ENCODE measurements at places on chromosomes 4 and X.

DNA sequence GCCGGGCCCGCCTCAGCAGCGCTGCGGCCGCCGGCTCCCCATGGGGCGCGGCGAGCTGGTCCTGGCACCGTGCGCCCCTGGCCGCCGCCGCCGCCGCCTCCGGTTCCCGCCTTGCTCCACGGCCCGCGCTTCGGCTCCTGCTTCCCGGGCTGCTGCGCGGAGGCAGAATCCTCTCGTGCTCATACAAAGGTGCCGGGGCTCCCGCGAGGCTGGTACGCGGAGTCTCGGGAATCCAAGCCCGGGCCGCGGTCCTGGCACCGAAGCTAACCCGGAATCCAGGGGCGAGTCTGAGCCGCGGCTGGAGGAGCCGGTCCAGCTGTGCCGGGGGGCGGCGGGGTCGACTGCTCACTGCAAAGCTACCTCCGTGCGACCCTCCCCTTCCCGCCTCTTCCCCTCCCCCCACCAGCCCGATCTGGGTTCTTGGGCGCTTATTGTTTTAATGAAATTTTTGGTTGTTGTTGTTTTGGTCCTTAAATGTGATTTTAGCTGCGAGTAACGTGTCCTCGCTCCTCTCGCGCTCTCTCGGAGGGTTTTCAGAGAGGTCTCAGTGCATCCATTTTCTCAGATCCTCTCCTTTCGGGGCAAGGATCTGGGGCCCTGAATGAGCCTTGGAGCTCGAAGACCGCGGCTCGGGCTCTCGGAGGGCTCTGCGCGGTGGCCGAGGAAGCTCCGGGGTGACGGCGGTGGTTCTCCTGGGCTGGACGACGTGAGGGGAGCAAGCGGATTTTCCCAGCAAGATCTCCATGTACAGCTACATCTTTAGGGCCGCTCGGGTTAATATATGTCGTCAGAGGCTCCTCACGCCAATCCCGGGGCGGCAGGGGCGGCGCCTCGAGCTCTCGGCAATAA lies at the start of gene HAND2:
Gene HAND2, minus strand, starts transcription at position 753 of the 849 bp plus-strand sequence. CDS start 940 bp downstream, outside the sequence.
- DNase-seq: peak; percentile 31

- no peak for DNase-seq
Observed at GRCh38 chr4:123444290-123444731, 47.7 kb downstream of the SPRY1 start.

DNA sequence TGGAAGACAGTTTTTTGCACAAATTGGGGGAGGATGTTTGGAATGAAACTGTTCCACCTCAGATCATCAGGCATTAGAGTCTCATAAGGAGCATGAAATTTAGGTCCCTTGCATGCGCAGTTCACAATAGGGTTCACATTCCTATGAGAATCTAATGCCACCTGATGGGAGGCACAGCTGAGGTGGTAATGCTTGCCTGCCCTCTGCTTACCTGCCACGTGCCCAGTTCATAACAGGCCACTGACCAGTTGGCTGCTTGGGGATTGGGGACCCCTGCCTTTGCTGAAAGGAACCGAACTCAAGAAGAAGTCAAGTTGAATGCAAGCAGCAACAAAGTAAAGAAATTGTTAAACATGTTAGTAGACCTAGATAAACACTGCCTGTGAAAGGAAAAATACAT lies 4.6 kb upstream of the HSPA4L start:
- no peak for DNase-seq

- DNase-seq: no peak
Observed at GRCh38 chrX:111719426-111720210, 38.6 kb downstream of the ALG13 start.

- DNase-seq: no peak
Observed at GRCh38 chr4:183571350-183571941, 66.6 kb downstream of the ING2 start.

- DNase-seq: no peak
Observed at GRCh38 chr4:27357283-27357682, 496.6 kb downstream of the STIM2 start.

GRCh38 chrX:153981771-153982533 lies 9.4 kb downstream of the TMEM187 start:
- DNase-seq: no peak

- DNase-seq: no peak
Observed at GRCh38 chr4:167428156-167428555, 193.9 kb upstream of the SPOCK3 start.

- no peak for DNase-seq
Observed at GRCh38 chr4:44638091-44638490, 13.3 kb downstream of the YIPF7 start.

- no peak for DNase-seq
Observed at GRCh38 chr4:131613824-131614216, 1535.3 kb upstream of the PCDH10 start.

GRCh38 chrX:88355252-88355651 lies 391.8 kb upstream of the CPXCR1 start:
- DNase-seq: no peak

DNA sequence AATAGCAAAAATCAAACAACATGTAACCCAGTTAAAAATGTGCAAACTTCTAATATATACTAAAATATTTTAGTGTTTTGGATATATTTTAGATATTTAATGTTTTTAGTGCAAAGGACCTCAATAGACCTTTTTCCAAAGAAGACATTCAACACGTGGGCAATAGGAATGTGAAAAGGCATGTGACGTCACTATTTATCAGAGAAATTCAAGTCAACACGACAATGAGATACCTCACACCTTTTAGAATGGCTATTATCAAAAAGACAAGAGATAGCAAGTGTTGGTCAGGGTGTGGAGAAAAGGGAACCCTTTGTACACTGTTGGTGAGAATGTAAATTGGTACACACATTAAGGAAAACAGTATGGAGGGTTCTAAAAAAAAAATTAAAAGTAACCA lies 115.6 kb upstream of the FAM47B start:
- no peak for DNase-seq

DNA sequence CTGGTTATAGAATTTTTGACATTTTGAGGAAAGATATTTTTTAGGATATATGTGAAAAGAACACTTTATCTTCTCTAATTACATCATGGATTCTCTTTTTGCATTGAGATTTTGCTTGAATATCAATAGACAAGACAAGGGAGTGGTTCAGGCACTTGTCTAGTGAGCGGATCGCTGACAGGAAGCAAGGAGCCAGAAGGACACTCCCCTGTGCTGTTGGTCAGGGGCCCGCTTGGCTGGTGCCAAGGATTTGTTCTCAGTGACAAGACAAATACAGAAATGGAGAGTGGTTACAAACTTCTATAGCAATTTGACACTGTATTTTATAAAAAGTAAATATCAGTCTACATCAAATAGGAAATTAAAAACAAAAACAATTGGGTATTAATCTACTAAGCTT lies 60.0 kb downstream of the SLC9B1 start:
- no peak for DNase-seq

GRCh38 chr4:26821677-26822503 lies 38.8 kb upstream of the STIM2 start:
- no peak for DNase-seq

DNA sequence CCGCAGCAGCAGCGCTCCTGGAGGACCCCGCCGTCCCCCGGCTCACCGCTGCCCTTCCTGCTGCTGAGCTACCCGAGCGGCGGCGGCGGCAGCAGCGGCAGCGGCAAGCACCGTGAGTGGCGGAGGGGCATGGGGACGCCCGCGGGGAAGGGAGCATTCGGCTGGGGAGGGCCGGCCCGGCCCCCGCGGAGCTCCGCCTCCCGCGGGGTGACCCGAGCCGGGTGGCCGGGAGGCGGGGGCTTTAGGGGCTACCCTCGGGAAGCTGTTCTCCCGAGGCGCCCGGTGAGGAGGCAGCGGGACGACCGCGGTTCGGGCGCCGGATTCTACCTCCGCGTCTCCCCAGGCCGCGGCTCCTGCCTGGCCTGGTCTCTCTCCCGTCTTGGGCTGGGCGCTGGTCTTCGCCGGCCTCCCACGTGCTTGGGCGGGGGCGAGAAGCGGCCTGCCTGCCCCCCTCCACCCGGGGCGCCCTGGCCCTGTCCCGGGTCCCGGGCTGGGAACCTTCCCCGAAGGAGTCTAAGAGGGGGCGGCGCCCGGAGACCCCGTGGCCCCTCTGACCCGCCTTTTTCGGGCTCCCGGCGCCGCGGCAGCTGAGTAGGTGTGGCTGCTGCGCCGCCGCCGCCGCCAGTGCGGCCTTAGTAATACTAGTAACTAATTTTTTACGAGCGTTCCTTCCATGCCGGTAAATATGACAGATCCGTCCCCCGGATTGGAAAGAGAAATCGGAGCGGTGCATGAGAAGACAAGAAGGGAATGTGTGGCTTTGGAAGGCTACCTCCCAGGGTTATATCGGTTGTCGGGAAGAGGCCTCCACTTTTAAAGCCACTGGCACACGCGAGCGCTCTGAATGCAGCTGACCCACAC lies 16.4 kb upstream of the RUFY3 start:
- DNase-seq: peak; percentile 74

GRCh38 chrX:20913760-20914159 lies 460.5 kb upstream of the CNKSR2 start:
- DNase-seq: no peak

DNA sequence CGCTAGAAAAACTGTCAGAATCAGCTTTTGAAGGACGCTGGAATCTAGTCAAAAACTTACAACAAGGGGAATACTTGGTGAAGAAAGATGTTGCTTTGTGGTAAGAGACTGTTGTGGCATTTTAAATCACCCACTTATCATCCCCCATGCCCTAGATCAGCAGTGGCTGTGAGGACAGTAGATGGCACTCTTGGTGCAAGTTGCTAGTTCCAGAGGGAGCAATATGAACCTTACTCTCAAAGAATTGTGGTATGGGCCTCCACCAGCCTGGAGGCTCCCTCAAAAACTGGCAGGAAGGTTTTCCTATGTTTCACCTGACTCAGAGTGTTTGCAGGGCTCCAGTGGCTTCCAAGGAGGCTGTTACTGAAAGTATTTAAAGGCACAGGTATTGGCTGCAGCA lies 37.7 kb upstream of the SLC16A2 start:
- no peak for DNase-seq

DNA sequence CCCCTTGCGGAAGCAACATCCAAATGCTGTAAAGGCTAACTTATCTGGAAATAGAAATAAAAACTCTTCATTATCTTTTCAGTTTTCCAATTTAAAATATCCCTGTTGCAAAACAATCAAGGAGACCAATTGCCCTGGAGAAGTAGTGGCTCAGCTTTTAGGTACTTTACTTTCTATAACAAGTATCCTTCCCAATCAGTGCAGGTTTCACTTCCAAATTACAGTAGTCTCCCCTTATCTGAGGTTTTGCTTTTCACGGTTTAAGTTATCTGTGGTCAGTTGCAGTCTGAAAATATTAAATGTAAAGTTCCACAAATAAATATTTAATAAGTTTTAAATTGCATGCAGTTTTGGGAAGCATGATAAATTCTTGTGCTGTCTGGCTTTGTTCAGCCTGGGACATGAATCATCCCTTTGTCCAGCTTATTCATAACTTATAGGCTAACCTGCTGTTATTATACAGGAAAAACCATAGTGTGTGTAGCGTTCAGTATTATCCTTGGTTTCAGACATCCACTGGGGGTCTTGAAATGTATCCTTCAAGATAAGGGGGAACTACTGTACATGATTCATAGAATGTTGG lies 973.1 kb upstream of the GRID2 start:
- DNase-seq: no peak

GRCh38 chr4:18777190-18777930 lies 755.8 kb upstream of the LCORL start:
- no peak for DNase-seq

Measured in BJ (cell line).